Stimulated activated CD4-positive, alpha-beta T cell treated with anti-CD3 and anti-CD28 coated beads, Interleukin-1b, Interleukin-23, amount 100 ng/mL, for 24 hours (primary cell): ENCODE measurements at places on chromosomes 6 and 20.

DNA sequence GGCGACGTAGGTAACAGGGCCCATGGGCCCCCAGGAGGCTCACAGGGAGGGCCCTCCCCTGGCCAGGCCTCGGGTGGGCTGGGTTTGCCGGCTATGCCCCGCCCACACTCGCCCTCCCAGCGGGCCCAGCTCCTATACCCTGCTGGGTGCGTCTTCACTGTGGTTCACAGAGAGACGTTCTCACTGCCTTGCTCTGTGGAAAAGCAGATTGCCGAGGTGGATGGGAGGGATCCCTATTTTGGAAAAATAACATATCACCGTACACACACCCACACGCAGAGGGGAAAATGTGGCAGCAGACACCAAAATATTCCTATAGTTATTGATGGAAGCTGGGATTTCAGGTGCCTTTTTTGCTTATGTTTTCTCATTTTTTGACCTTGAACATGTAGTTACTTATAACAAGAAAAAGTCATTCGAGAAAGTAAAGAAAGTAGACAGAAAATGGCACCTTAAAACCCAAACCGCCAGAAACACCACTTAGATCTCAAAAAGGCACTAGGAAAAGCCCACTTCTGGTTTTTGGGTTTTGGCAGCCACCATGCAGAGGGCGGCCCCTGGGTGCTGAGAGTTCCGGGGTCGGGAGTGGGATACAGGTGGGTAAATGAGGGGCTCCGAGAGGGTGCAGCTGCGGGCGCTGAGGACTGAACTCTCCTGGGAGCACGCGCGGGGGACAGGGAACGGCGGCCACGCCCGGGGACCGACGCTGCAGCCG, 49.4 kb downstream of the TMEM242 start:
- peak; percentile 55 for DNase-seq

DNA sequence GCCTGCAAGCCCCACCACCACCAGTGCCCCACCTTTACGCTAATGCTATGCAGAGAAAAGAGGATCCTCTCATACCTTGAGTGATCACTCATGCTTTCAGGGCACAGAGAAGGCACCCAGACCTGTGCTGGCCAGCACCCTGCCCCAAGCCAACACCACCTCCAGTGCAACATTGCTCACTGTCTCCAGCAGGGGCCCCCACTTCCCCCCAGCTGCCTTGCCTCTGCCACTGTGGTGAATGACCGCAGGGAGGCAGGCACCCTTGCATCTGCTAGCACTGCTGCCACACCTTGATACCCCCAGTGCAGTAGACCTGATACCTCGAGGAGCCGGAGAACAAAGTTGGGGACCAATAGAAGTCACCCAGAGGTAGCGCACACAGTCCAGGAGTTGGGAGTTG, 139.2 kb upstream of the PLN start:
- DNase-seq: no peak

GRCh38 chr20:39812116-39812515, 850.0 kb downstream of the DHX35 start:
- no peak for DNase-seq

DNA sequence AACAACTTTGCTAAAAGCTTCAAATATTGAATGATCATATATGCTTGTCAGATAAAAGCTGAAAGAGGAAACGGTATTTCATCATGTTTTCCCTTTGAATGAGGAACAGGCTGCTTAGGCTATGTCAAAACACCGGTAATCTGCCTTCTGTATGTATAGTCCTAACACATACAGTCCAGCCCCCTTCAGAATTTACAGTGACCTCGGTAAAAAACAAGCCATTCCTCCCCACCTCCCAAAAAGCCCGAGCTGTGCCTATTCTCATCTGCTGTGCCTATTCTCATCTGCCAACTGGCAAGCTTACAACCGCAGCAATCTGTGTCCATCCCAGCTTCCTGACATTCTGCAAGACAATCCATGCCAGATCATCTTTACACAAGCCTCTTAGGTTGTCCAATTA, 26.8 kb upstream of the UBE2J1 start:
- DNase-seq: no peak

DNA sequence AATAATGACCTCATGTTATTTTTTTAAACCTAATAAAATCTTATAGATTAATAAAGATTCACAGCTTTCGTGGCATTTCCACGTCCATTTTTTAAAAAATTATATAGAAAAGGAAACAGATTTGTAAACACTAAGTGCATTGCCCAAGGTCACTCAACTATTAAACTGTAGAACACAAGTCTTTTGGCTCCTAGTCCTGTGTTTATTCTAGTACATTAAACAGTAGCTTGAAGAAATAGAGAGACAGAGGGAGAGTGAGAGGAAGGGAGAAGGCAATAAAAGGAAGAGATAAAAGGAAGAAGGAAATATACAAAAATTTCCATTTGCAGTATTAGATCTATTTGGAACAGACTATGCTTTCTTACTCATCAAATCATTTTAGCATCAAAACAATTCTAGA, 586.7 kb upstream of the CITED2 start:
- no peak for DNase-seq

- DNase-seq: no peak
Measured at GRCh38 chr6:73649783-73650182, 4.0 kb downstream of the SLC17A5 start.

GRCh38 chr20:2692036-2692885, at the start of gene EBF4:
EBF4 (plus strand) TSS chr20:2692780; CDS start chr20:2693646, 866 bp downstream.
- no peak for DNase-seq

GRCh38 chr6:139713900-139714506, 339.6 kb upstream of the CITED2 start:
- no peak for DNase-seq

- DNase-seq: no peak
Measured at GRCh38 chr6:73062130-73062529, 163.2 kb downstream of the KHDC1L start.

DNA sequence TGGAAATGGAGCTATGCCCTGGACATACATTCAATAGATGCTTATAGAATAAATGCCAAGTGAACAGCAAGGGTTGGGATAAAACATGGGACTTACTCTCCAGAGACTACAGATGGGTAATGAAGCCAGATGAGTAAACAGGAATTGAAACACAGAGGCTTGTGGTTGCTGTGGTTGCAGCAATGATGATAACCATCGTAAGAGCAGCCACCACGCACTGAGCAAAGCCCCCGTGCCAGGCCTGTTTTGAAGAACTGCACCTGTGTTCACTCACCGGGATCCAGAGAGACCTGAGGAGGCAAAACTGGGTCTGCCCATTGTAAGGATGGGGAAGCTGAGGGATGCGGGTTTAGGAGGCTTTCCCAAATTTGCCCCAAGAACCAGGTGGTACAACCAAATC, 431.1 kb upstream of the CDH4 start:
- no peak for DNase-seq

GRCh38 chr6:104855507-104855906, 4.2 kb downstream of the HACE1 start:
- no peak for DNase-seq

DNA sequence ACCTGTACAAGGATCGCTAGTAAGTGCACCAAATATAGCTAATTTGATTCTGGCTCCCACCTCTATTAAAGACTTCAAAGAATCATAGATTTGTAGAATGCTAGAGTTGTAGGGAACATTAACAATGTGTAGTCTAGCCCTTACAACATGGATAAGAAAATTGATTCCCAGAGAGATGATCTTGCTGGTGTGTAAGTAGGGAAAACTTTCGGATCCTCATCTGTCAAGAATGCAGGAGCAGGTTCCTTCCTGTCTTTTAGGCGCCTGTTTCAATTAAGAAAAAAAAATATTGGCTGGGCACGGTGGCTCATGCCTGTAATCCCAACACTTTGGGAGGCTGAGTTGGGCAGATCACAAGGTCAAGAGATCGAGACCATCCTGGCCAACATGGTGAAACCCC, 12.3 kb upstream of the RNF39 start:
- no peak for DNase-seq

DNA sequence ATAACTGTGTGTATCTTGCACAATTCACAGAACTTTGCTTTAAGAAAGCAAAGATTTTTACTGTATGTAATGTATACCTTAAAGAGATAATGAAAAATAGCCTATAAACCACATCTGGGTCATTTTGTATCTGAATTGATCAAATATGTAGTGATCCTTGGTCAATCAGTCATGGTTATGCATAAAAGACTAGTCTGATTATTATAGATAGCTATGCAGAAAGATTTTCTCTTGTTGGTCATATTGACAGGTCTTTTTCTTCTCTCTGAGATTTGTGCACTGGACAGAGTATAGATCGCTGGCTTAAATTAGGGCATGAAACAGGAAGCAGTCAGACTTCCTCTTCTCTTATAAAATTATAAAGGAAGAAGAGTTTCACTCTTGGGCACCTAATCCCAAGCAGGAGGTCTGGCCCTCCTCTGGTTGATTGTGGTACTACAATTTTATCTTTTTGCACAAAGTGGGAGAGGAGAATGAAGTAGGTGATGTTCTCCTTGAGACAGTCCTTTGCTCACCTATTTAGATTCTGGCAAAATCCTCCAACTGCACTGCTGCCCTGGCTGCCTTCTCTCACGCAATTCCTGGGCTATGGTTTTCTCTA, 380.9 kb upstream of the RGS17 start:
- no peak for DNase-seq
